GM04503 (cell line): ENCODE measurements at places on chromosomes 12 and 14.

- no peak for DNase-seq
Measured at GRCh38 chr14:57982804-57983634, 117.1 kb upstream of the SLC35F4 start.

- no peak for DNase-seq
Measured at GRCh38 chr14:63712123-63712522, 15.7 kb downstream of the SGPP1 start.

DNA sequence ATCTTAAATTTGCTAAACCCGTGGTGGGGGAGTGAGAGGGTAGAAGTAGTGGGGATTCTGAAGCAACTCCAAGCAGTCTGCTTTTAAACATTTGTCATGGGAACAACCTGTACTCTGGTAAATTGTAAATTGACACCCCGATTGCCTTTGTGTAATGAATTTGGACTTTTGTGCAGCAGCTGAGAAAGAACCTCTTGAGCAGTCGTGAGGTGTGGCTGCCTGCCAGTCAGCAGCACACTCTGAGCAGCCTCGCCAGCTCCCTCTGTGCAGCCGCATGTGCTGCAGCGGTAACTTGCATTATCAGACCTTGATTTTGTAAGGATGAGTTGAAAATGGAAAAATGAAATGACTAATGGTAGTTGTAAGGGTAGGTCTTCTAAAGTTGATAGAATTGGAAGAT, 74.3 kb downstream of the SUSD6 start:
- DNase-seq = no peak

DNA sequence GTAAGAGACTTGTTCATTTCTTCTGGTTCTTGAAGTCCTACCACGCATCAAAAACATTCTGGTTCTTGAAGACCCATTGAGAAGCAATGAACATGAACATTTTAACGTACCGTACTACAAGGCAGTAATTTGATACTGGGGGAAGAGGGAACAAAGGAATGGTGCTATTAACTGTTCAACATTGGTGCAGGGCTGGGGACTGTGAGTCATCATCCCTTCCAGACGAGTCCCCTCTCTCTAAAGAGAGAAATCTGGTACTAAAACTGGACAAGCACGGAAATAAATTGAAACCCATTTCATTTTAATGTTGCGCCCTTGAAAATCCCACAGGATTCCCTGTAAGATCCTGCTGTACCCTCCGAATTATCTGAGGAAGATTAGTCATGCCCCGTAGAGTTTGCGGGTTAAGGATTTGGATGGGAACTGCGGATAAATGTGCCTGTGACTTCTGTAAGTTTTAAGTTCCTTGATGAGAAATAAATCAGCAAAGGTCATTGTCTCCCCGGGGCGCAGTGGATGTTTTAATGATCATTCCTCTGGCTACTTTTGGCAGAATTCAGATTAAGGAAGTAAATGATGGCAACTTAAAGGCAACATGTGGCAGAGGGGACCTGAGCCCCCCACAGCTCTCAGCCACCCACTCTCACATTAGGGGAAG, 78.6 kb downstream of the KCNK13 start:
- DNase-seq = no peak

- no peak for DNase-seq
Measured at GRCh38 chr14:42459171-42459685, 852.6 kb downstream of the LRFN5 start.

- no peak for DNase-seq
Measured at GRCh38 chr12:108778053-108778452, 46.7 kb upstream of the CORO1C start.

DNA sequence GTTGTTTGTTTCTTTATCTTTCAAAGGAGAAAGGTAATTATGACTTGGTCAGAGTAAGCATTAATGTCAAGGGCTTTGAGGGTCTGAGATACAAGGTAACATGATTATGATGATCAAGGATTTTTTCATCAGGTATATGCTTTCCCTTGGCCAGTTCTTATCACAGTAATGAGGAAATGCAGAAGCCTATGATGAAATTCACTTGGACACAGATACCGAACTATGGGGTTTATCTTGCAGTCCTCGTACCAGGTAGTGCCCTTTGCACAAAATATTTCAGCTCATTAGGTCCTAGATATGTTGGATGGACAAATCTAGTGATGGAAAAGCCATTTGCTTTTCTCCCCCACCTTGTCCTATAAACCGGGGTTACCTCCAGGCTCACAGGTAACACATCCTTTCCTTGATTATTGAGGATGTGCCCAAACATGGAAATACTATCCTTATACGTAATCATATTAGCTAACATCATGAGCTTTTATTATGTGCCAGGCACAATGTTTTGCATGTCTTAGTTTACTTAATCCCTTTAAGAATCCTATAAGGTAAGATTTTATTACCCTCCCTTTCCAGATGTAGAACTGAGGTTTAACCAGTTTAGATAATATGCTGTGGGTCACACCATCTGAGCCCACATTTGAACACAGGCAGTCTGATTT, 7.0 kb upstream of the RASSF3 start:
- DNase-seq = no peak

- peak; percentile 35 for DNase-seq
Measured at GRCh38 chr12:109385339-109386058, 37.8 kb downstream of the MYO1H start.

DNA sequence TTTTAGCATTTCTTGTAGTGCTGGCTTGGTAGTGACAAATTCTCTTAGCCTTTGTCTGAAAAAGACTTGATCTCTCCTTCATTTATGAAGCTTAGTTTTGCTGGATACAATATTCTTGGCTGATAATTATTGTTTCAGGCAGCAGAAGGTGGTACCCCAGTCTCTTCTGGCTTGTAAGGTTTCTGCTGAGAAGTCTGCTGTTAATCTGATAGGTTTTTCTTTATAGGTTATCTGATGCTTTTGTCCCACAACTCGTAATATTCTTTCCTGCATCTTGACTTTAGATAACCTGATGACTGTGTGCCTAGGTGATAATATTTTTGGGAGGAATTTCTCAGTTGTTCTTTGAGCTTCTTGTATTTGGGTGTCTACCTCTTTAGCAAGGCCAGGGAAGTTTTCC, 41.2 kb downstream of the AEBP2 start:
- no peak for DNase-seq

GRCh38 chr14:60722357-60723115, 1.6 kb downstream of the SIX4 start:
- DNase-seq = no peak

DNA sequence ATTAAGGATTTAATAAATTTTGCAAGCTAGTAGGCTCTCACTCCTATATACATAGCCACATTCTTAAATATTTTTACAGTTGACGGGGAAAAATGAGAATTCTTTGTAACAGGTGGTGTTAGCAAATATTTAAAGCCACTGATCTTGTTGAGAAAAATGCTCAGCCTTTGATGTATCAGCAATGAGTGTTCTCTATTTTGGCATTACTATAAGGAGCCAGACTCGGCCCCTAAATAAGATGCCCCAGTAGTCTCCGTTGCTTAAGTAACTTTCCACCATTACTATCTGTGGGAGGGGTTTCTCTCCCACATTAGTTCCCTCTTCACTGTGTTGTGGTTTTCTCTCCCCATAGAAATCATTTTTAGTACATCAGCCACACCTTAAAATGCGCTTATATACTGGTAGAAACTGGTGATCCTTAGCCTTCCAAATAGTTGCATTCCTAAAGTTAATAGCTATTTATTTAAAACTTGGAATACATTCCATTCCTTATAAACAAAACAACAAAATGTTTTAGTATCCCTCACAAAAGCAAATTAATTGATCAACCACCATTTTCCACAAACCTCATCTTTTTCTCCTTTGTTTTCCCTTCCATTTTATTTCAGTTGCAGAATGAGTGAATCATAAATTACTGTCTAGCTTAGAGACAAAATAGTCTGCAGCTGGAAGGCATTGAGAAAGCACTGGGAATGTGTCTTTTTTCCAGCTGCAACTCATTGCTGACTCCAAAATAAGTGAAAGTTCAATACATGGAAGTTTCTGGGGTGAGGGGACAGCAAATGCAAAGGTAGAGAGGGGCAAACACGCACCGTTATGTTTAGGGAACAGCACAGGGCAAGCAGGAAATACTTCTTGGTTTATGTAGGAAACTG, 84.7 kb upstream of the FERMT2 start:
- DNase-seq = no peak

DNA sequence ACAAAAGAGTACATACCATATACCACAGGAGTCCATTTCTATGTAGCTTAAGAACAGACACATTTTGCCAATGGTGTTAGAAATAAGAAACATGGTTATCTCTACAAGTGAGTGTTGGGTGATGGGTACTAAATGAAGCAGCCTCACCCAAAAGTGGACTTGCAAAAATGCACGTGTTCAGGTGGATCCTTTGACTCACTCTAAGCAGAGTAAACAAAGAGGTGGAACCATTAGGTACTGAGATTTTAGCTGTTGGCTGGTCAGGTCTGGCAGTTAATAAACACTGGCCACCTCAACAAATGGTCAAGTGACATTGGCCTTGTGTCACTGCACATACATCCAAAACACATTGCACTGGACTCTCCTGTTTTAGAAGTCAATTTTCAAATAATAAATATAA, 27.6 kb downstream of the EVL start:
- no peak for DNase-seq

DNA sequence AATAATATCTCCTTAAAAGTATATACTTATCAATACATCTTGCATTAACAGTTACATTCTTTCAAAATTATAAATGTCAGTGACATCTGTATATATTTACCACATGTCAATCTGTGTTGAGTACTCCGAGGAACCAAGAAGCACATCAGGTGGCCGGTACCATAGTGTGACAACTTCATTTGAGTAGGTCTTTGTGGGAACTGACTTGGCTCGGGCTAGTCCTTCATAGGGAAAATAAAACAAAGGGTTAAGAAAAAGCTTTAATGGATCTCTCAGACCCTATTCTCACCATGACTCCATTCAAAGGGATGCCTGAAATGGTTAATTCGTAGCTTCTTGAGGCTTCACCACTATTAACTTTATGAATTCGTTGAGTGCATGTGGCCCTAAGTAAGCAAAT, 94.9 kb downstream of the ELK3 start:
- no peak for DNase-seq

GRCh38 chr14:53022593-53022992, 71.7 kb upstream of the FERMT2 start:
- DNase-seq = peak; percentile 86

- no peak for DNase-seq
Measured at GRCh38 chr12:111067498-111067897, 147.1 kb upstream of the MYL2 start.

- DNase-seq = no peak
Measured at GRCh38 chr14:93330609-93331000, 2.2 kb downstream of the BTBD7 start.

- DNase-seq = no peak
Measured at GRCh38 chr12:94491489-94491888, 31.8 kb upstream of the CEP83 start.

DNA sequence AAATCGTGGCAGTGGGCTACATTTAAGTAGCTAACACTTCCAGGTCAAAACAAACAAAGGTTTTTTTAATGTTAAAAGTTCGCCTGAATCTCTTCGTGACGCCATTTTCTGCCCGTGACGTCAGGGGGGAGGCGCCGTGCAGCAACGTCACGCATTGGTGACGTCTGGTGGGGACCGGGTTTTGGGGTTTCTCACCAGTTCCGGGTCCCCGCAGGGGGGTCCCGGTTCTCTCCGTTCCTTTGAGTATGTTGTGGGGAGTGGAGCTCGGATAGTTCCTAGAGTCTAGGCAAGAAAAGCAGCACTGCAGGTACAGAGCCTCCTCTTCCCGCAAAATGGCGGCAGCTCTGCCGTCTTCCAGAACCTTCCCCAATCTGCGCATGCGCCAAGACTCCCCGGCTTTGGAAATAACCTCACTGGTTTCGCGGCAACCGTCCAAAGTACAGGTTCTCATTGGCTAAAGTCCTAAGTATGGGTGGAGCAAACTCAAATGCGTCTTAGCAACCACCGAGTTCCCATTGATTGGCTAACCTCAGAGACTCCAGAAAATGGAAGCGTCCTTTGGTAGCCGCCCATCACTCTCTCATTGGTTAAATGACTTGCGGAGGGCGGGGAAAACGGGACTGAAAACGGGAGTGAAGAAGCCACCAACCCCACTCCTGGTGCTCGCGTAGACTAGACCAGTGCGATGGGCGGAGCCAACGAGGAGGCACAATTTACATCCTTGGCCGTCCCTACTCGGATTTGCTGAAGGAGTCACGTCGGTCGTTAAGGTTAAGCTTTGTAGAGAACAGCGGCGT, at the start of gene RBM23:
RBM23 (minus strand) TSS at position 346 of the 797 bp plus-strand sequence.
- peak; percentile 100 for DNase-seq

DNA sequence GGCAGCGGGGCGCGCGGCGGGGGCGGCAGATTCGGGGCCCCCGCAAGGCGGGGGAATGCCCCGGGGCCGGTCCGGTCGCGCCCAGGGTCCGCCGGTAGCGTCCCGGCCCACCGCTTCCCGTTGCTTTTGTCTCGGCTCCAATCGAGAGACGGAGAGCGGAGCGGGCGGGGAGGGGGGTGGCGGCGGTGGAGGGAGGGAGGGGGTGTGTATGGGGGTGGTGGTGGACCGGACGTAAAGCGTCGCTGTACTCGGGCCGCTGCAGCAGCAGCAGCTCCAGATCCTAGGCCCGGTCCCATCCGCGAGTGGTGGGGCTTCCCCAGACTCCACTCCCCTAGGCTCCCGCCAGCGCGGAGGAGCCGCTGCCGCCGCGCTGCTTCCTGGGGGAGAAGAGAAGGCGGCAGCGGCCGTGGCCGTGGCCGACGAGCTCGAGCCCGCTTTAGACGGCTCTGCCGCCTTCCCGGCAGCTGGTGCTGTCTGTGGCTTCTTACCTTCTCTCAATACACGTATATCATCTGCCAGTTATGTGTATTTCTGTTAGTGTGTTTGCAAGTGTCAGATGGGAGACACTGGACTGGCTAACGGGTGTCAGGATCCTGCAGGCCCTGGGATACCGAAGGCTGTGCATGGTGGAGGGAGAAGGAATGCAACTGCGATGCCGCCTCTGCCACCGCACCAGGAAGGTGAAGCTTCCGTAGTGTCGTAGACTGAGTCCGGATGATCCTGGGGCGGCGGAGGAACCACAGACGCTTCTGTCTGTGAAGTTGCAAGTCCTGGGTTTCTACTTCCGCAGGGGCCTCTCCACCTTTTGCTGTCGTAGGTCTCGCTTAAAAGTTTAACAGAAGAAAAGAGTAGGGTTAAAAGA, 508 bp downstream of the CNOT2 start:
- peak; percentile 11 for DNase-seq

GRCh38 chr12:90407841-90408240, 547.1 kb downstream of the CCER1 start:
- no peak for DNase-seq

- DNase-seq = no peak
Measured at GRCh38 chr12:59036347-59036746, 116.0 kb upstream of the LRIG3 start.

DNA sequence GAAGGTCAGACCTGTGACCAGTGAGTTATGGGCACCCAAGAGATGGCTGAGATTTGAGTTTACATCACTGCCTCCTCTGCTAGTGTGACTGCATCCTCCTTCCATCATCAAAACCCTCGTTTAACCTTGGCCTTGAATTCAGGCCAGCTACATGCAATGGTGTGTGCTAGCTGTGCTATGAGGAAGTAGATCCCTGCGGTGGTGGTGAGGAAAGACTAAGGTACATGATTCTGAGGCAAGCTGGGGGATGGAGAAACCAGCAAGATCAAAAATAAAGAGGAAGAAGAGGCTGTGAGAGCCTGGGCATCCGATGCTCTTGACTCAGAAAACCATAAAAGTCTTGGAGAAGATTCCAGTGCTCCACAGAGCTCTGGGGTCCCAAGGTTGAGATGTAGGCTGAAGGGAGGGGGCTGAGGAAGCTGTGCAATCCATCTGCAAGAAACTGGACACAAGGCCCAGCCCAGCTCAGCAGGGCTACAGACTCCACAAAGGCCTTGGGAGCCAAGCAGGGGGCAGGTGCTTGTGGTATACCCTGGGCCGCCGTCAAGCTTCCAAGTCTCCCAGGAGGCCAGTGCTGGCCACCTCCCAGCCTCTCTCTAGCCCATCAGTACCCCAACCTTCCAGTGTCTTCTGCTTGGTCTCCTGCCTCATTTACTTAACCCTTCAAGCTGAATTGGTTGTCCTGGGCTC, 774.8 kb downstream of the VRK1 start:
- DNase-seq = no peak
